ENCODE measurements at places on chromosomes 2 and 18.

- no peak for DNase-seq
Observed at GRCh38 chr2:188853307-188853706, 120.9 kb upstream of the COL3A1 start.

GRCh38 chr2:159123786-159124185 lies 155.3 kb downstream of the TANC1 start:
- DNase-seq: no peak

DNA sequence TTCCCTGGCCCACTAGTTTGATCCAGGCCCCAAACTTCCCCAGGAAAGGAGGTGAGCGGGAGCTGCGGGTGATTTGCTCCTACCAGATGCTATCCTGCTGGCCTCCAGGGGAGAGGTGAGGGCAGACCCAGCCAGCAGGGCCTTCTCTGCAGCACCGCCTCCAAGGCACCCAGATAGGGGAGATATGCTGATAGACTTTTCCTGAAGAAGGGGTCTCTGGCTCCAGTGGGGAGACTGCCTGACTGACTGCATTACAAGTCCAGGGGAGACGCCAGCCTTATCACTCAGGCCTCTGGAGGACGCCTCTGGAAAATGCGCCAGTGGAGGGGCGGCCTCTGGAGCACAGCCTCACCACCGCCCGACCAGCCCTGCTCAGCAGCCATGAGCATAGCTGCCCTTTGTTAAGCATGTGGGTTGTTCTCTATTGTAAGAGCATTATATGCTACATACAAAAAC lies 60.6 kb upstream of the SMAD7 start:
- no peak for DNase-seq

GRCh38 chr18:3966246-3966641 lies 488.9 kb downstream of the DLGAP1 start:
- no peak for DNase-seq

DNA sequence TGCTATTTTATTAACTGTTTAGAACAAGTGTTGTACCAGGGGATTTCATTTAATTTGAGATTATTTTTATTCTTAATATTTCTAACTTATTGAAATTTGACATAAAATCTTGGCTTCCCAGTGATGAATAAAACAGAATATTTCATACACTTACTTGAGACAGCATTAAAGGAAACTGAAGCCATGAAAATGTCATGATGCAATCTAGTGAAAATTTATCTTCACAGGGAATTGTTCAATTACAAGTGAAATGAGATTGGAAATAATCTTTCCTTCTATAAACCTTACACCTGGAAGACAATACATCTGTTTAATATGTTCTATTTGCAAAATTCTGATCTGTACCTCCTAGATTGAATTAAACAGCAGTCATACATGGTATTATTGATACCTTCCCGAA lies 511.0 kb upstream of the CDH7 start:
- no peak for DNase-seq

- no peak for DNase-seq
Observed at GRCh38 chr2:2123238-2123637, 207.8 kb downstream of the MYT1L start.

GRCh38 chr2:122145856-122146255 lies 390.4 kb downstream of the TSN start:
- DNase-seq: no peak

DNA sequence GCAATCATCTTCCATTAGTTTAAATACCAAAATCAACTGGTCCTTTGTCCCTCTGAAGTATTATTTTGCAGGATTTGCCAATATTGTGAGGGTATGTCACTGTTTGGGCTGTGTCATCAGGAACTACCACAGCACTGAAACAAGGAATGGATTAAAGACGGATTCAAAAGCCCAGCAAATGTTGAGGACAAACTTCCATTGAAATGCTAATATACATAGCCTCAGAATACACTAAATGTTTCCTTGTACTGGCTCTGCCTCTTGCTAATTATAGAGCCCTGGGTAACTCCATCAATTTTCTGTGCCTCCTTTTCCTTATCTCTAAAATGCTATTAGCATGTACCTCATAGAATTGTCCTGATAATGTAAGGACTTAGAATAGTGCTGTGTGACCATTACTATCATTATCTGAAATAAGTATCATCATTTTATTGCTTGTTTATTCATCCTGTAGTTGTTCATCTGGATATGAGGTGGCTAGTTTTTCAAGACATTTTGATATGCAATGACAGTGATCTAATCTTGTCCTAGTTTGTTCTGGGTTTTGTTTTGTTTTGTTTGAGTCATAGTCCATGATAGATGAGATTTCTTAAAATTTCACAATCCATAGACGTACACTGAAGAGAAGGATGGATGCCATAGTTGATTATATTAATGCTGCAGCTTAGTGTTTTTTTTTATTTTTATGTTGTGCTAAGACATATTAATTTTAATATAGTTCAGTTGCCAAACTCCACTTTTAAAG lies 333.4 kb upstream of the KCNH7 start:
- DNase-seq: no peak

- DNase-seq: no peak
Observed at GRCh38 chr2:224685121-224685520, 31.0 kb downstream of the CCDC195 start.

- no peak for DNase-seq
Observed at GRCh38 chr18:26336572-26336971, 110.3 kb downstream of the TAF4B start.

DNA sequence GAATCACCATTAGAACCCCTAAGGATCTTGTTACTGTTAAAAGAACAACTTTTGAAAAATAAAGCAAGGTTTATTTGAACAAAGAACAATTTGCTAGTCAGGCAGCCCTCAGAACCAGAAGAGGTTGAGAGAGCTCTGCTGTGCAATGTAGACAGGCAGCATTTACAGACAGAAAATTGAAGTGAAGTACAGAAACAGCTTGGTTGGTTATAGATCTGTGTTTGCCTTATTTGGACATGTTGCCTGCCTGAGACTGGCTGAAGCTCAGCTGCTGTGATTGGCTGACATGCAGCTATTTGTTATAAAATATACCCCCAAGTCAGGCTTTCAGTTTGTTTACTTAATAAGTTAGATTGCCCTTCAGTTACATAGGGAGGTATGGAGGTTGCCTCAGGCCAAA lies 12.5 kb downstream of the MSTN start:
- DNase-seq: no peak

DNA sequence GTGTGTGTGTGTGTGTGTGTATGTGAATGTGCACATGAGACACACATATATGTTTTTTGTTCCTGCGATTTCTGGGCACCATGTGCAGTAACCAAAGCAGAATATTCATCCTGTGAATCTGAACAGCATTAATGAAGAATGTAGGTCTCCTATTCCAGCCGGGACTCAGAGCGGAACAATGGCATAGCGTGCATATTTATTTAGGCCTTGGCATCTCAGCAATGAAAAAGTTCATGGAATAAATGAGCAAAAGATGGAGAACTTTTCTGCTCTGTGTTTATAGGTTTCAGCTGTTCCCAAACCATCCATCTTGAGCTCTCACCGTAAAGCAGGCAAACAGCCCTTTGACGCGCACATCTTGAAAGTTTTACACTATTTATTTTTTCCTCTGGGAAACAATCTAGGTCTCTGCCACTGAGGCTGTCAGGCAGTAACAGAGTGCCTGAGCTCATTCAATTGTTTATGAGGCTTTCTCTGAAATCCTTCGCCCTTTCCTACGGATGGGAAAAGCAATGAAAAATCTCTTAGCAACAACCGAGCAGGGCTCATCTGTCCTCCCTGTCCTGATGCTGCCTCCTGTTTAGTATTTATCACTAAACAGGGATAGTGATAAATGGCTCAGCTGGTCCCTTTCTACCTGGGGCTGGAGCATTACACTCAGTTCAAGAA lies 146.2 kb upstream of the MSH6 start:
- no peak for DNase-seq

- DNase-seq: no peak
Observed at GRCh38 chr18:12862874-12863482, 21.1 kb downstream of the PTPN2 start.

DNA sequence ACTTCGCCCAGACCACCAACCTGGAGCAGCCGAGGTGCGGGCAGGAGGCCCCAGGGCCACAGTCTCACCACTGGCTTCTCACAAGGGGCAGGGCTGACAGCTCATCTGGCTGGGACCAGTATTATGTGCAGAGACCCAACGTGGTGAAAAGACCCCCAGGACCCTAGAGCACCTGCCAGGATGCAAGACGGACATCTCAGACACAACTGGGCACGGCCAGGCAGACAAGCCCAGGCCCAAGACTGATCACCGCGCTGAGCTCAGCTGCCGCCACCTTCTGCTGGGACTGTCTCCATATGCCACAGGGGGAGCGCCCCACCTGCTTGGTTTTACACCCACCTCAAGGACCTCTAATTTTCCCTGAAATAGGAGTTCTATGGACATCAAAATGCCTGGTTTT lies 23.2 kb downstream of the HDAC4 start:
- no peak for DNase-seq

DNA sequence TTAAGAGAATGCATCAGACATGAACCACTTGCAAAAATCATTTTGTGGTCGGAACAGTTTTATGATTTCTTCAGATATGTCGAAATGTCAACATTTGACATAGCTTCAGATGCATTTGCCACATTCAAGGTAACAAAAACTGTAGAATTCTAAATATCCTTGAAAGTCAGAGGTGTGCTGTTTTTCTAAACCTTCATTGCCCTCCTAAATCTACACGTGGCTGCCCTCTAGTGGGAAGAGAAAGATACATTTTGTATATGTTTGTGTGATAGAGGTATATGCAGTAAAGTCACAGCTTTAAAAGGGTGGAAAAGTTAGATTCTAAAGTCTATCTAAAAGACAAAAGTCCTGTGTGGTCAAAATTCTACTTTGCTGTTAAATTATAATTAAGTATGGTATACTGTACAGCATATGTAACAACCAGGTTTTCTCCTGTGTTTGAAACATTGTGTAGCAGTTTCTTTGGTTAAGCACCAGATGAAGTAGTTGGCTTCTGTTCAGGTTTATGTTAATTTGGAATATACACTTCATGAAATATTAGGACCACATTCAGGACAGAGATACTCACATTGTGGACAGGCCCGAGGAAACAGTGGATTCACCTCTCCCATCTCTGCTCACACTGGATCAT lies 65.9 kb upstream of the ITM2C start:
- DNase-seq: no peak

DNA sequence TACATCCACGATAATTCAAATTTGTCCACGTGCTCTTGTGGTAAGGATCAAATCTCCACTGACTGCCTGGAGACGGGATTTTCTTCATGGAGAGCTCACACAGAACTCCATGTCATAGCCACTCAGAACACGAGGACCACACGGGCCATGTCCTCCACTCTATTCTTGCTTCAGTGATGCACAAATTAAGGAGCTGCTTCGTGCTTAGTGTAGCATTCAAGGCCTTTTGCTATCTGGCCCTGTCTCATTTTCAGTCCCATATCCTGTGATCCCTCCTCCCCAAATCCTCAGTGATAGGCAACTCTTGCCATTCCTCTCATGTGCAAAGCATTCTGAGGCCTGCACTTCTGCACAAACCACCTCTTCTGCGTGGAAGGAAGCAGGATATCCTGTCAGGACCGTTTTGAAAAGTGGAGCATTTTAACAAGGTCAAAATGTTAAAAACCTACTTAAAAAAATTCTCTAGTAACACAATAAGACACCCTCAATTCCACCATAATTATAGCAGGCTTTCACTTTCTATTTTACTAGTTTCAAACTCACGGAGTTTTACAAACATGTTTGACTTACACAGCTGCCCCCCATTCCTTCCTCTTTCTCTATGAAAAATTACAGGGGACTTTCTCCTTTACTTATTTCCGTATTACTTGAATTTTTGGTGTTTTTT lies 35.2 kb downstream of the ST3GAL5 start:
- no peak for DNase-seq

GRCh38 chr2:46064396-46064795 lies 232.8 kb upstream of the EPAS1 start:
- DNase-seq: no peak
